Uterus (tissue), 4 donors: ENCODE measurements at places on chromosomes 2 and 18. TPM values are rescaled to one million over a fixed set of nuclear protein-coding genes. Genes with fewer than 3 reads are reported as not detected.

ADGRF3 gene
- total RNA-seq: not detected

ITPRIPL1 gene
- not detected for total RNA-seq

ANKRD62 gene
- total RNA-seq: not detected

NAT8 gene
- not detected for total RNA-seq

GNLY gene
- 5.9 TPM for total RNA-seq

MERTK gene
- total RNA-seq: 36.6 TPM

PPIG gene
- total RNA-seq: 38.8 TPM

HSPD1 gene
- 193 TPM for total RNA-seq

ERFE gene
- not detected for total RNA-seq

ACMSD gene
- not detected for total RNA-seq

UGT1A3 gene
- total RNA-seq: not detected

SEPTIN10 gene
- total RNA-seq: 137 TPM
